ENCODE measurements at places on chromosomes 13 and 19. TPM values are rescaled to one million over a fixed set of nuclear protein-coding genes. Genes with fewer than 3 reads are reported as not detected.
A peak's percentile ranks its signal among the peaks of the same experiment; 100 is the strongest.

GRCh38 chr13:98480915-98481877 is 95.7 kb downstream of the STK24 start:
- no peak overlapping the region for H3K27ac ChIP-seq
- DNase-seq, result no peak
- H3K27me3 ChIP-seq, result no peaks in the 10 kb centered on the region
- H3K4me1 ChIP-seq, result peaks cover 15% of the 10 kb centered on the region
- H3K36me3 ChIP-seq, result no peaks in the 10 kb centered on the region

DNA sequence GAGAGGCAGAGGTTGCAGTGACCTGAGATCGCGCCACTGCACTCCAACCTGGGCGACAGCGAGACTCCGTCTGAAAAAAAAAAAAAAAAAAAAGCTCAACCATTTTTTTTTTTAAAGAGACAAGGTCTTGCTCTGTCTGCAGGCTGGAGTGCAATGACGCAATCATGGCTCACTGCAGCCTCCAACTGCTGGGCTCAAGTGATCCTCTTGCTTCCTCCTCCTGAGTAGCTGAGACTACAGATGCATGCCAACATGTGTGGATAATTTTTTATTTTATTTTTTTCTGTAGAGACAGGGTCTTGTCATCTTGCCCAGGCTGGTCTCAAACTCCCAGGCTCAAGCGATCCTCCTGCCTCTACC is 10.3 kb downstream of the EHD2 start:
- no peaks in the 10 kb centered on the region for H3K27me3 ChIP-seq
- H3K27ac ChIP-seq, result no peak overlapping the region
- no peak for DNase-seq
- peaks cover 14% of the 10 kb centered on the region for H3K36me3 ChIP-seq
- H3K4me1 ChIP-seq, result no peaks in the 10 kb centered on the region
- H3K4me3 ChIP-seq, result no peak overlapping the region

DNA sequence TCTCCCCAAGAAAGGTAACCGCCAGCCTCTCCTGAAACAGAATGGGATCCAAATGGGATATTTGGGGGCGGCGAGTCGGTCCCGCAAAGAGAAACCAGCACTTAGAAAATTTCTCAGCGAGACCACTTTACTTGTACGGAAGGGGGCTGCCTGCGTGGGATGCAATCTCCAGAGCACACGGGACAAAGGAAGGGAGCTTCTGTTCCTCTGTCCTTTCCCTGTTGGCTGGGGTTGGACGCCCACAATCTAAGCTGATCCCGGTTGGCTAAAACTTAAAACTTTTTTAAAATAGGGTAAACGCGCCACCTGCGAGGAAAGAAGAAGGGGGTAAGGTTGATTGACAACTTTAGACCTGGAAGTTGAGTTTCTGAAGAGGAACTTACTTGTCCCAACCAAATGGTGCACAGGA is 826 bp upstream of the BSG start:
- H3K36me3 ChIP-seq, result peaks cover 8% of the 10 kb centered on the region
- no peaks in the 10 kb centered on the region for H3K27me3 ChIP-seq
- DNase-seq, result peak; percentile 42
- H3K4me3 ChIP-seq, result peak overlapping the region; percentile 72

GRCh38 chr13:78881751-78882150 is 222.8 kb upstream of the OBI1 start:
- H3K4me1 ChIP-seq, result no peaks in the 10 kb centered on the region
- no peak for DNase-seq
- no peak overlapping the region for H3K4me3 ChIP-seq
- no peak overlapping the region for H3K27ac ChIP-seq
- H3K36me3 ChIP-seq, result no peaks in the 10 kb centered on the region
- H3K27me3 ChIP-seq, result no peaks in the 10 kb centered on the region

GRCh38 chr13:26184791-26185250 is 37.3 kb downstream of the RNF6 start:
- H3K4me1 ChIP-seq, result no peaks in the 10 kb centered on the region
- peak; percentile 60 for DNase-seq
- no peak overlapping the region for H3K27ac ChIP-seq
- H3K4me3 ChIP-seq, result no peak overlapping the region

DNA sequence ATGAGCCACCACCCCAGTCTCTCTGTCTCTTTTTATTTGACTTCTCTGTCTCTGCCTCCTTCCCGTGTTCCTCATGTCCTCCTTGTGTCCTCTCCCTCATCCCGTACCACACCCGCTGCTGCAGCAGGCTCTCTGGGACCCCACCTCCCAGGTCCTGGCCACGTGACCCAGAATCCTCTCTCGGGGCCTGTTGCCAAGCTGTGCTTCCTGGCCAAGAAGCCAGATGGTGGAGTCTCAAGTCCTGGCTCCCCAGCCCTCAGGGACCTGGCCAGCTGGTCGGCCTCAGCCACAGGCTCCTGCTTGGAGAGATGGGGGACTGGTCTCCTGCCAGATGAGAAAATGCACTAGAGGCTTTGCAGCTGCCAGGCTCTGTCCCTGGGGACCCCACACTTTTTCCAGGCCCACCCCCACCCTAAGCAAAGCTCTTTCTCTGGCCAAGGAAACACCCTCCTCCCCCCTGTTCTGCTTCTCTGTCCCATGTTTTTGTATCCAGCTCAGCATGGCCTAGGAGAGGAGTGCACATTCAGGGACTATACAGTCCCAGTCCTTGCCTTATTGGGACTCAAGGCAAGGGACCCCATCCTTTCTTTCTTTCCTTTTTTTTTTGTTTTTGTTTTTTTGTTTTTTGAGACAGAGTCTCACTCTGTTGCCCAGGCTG is 34.3 kb upstream of the SHKBP1 start:
- no peak overlapping the region for H3K4me3 ChIP-seq
- H3K27me3 ChIP-seq, result no peaks in the 10 kb centered on the region
- H3K36me3 ChIP-seq, result no peaks in the 10 kb centered on the region
- no peak overlapping the region for H3K27ac ChIP-seq
- no peaks in the 10 kb centered on the region for H3K4me1 ChIP-seq

DNA sequence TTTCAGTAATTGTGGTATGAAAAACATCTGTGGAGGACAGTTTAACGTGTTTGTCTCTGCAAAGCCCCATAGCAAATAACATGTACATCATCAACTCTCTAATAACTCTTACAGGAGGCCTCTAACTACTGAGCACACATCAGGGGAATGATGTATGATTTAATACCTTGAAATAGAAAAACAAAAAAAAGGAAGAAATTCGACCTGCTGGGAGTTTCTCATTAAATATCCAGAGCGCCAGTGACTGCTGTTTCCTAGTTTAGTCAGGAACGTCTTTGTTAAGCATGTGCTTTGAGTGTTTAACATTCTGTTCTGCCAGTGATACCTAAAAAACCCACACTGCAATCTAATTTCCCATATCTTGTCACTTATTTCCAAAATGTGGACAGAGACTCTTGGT is 235.4 kb downstream of the PCDH20 start:
- H3K4me1 ChIP-seq, result no peaks in the 10 kb centered on the region
- peak overlapping the region; percentile 37 for H3K27ac ChIP-seq
- H3K36me3 ChIP-seq, result no peaks in the 10 kb centered on the region
- DNase-seq, result no peak
- no peak overlapping the region for H3K4me3 ChIP-seq
- no peaks in the 10 kb centered on the region for H3K27me3 ChIP-seq

DNA sequence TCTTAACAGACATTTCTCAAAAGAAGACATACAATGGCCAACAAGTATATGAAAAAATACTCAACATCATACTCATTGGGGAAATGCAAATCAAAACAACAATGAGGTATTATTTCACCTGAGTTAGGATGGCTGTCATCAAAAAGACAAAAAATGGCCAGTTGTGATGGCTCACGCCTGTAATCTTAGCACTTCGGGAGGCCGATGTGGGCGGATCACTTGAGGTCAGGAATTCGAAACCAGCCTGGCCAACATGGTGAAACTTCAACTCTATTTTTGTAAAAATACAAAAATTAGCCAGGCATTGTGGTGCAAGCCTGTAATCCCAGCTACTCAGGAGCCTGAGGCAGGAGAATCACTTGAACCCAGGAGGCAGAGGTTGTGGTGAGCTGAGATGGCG is 22.0 kb downstream of the CEACAM16 start:
- no peaks in the 10 kb centered on the region for H3K4me1 ChIP-seq
- no peak overlapping the region for H3K4me3 ChIP-seq
- H3K36me3 ChIP-seq, result no peaks in the 10 kb centered on the region
- no peak overlapping the region for H3K27ac ChIP-seq
- no peaks in the 10 kb centered on the region for H3K27me3 ChIP-seq

GRCh38 chr13:112870737-112871287 is 98.2 kb upstream of the MCF2L start:
- no peaks in the 10 kb centered on the region for H3K4me1 ChIP-seq
- H3K27ac ChIP-seq, result no peak overlapping the region
- no peaks in the 10 kb centered on the region for H3K27me3 ChIP-seq
- peaks cover 67% of the 10 kb centered on the region for H3K36me3 ChIP-seq
- no peak for DNase-seq

DNA sequence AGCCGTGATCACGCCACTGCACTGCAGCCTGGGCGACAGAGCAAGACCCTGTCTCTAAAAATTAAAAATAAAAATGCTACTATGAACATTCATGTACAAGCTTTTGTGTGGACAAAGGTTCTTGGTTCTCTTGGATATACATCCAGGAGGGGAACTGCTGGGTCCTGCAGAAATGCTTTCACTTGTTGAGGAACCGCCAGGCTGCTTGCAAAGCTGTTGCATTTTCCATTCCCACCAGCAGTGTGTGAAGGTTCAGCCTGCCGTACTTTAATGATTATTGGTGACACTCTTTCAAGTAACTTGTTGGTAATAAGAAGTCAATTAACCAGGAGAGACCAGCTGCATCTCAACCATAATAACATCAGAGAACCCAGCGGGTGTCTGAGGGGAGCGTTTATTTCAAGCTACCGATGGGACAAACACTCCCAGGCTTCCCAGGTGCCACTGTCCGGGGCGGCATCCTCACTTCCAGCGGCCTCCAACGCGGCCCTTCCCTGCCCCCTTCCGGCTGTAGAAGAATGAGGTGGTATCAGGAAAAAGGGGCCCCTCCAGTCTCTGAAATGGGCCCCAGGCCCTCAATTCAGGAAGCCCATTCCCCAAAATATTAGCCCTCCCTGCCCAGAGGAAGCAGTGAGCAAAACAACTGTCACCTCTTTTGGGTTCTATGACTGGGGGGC is 15.2 kb upstream of the PPP1R12C start:
- no peak overlapping the region for H3K4me3 ChIP-seq
- peaks cover 24% of the 10 kb centered on the region for H3K36me3 ChIP-seq
- DNase-seq, result no peak
- H3K27me3 ChIP-seq, result no peaks in the 10 kb centered on the region
- H3K27ac ChIP-seq, result no peak overlapping the region
- H3K4me1 ChIP-seq, result no peaks in the 10 kb centered on the region

DNA sequence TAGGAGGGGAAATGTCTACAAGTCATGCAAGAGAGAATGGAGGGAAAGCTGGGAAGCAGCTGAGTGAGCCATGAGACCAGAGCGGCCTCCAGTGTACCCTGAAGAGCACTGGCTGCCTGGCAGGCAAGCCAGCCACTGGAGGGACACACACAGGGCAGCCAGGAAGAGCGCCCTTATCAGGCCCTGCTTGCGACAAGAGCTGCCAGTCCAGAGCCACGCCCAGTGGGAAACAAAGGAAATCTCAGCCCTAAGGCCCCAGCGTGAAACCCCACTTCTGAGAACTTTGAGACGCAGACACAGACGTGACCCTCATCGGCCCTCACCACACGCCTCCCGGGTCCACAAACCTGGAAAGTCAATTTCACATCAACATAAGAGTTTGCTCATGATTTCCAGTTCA is 105.0 kb downstream of the STK24 start:
- H3K4me3 ChIP-seq, result no peak overlapping the region
- no peak for DNase-seq
- peaks cover 28% of the 10 kb centered on the region for H3K36me3 ChIP-seq
- no peaks in the 10 kb centered on the region for H3K27me3 ChIP-seq
- peaks cover 2% of the 10 kb centered on the region for H3K4me1 ChIP-seq

DNA sequence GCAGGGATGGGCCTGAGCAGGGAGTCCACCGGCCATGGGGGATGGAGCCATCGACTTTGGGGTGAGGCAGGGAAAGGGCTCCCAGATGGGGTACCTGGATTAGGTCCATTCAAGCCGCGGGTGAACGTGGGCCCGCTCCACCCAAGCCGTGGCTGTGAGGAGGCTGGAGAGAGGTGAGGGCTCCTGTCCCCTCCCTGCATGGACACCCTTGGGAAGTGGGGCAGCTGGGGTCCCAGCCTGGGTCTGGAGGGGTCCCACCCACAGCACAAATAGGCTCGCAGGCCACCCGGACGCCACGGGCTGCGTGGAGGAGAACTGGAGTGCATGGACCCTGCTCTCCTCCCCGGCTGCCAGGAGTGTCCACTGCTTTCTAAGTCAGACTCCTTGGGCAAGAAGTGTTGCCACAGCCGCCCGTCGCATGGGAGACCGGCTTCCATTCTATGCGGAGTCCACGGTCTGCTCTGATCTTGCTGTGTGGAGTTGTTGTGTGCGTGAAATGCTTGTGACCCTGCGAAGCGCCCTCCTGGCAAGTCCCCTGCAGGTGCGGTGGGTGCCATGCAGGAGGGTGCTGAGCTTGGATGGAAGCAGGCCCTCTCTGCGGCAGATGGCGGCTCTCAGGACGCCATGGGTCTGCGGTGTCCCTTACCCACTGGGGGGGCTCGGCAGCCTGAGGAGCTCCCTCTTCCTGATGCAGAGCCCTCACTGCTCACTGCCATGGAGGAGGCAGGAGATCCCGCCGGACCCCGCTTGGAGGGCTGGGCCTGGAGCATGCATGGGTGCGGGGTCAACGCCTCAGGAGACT is 2.0 kb downstream of the DAZAP1 start:
- H3K4me1 ChIP-seq, result no peaks in the 10 kb centered on the region
- peak overlapping the region; percentile 98 for H3K4me3 ChIP-seq
- H3K27ac ChIP-seq, result no peak overlapping the region

GRCh38 chr19:51714848-51715247 is 8.9 kb downstream of the HAS1 start:
- DNase-seq, result no peak
- H3K27me3 ChIP-seq, result peaks cover 6% of the 10 kb centered on the region
- no peak overlapping the region for H3K27ac ChIP-seq
- H3K4me3 ChIP-seq, result no peak overlapping the region
- H3K4me1 ChIP-seq, result no peaks in the 10 kb centered on the region

- no peak overlapping the region for H3K27ac ChIP-seq
- H3K4me3 ChIP-seq, result no peak overlapping the region
- no peak for DNase-seq
- peaks cover 1% of the 10 kb centered on the region for H3K4me1 ChIP-seq
- no peaks in the 10 kb centered on the region for H3K36me3 ChIP-seq
Measured at GRCh38 chr13:91817250-91817649, 418.8 kb downstream of the GPC5 start.

The ZNF507 gene
- 29.2 TPM for total RNA-seq

The CPB2 gene
- total RNA-seq, result not detected

The TGFBR3L gene
- total RNA-seq, result 6.5 TPM

Data from H9 (cell line).